NK-92 treated with Interleukin-12 subunit alpha and Interleukin-12 subunit beta, amount 100 ng/mL, for 24 hours (cell line): ENCODE measurements at places on chromosomes 3 and 15.

DNA sequence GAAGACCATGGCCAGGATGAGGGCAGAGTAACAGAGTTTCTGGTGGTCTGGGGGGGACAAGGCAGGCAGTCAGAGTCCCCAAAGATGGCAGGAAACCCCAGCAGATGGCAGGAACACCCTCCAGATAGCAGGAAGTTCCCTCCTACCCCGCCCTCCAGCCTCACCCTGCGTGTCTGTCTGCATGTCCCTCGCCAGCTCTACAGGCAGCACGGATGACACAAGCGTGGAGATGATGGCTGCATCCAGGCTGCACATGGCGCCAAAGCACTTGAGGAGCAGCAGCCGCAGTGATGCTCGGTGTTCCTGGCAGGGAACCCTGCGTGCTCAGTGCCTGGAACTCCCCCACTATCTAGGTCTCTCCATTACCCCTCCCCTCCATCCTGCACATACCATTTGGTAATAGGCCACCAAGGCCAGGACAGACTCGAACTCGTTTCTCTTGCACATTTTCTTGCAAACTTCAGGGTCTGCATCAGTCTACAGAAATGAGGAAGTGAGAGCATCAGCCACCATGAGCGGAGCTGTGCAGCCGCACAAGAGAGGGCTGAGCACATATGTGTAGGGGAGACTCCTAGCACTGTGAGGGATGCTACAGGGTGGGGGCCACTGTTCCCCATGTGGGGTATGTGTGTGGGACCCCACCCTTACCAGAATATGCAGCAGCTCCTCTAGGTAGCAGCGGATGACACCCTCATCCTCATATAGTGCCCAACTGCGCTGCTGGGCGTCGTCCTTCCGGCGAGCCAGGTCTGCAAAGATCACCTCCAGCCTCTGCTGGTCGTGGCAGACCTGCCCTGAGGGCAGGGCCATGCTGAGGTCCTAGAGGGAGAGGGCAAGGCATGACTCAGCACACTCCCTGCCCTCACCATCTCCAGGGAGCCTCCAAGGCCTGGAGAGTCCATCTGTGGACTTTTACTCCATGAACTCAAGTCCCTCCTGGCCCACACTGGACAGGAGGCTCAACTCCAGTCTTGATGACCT, 6.0 kb downstream of the NCKIPSD start:
- DNase-seq: no peak

GRCh38 chr3:126158016-126158911, 22.1 kb downstream of the ALDH1L1 start:
- no peak for DNase-seq

GRCh38 chr15:87871258-87871681, 385.3 kb downstream of the NTRK3 start:
- DNase-seq: no peak

DNA sequence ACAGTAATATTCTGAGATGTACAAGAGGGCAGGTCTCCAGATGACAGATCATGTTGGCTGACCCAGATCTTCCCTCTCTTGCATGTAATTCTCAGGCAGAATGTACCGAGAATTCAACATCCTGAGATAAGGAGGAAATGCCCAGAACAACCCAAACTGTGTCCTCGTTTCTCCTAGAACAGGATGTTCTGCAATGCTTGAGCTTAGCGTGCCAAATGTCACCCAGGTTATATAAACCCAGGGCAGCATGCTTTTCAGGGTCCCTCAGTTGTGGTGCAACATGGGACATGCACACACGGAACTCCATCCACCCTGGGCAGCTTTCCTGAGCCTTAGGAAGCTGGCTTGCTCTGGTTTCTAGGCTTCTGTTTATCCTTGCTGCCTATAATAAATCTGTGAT, 102.1 kb upstream of the CMC1 start:
- DNase-seq: no peak

DNA sequence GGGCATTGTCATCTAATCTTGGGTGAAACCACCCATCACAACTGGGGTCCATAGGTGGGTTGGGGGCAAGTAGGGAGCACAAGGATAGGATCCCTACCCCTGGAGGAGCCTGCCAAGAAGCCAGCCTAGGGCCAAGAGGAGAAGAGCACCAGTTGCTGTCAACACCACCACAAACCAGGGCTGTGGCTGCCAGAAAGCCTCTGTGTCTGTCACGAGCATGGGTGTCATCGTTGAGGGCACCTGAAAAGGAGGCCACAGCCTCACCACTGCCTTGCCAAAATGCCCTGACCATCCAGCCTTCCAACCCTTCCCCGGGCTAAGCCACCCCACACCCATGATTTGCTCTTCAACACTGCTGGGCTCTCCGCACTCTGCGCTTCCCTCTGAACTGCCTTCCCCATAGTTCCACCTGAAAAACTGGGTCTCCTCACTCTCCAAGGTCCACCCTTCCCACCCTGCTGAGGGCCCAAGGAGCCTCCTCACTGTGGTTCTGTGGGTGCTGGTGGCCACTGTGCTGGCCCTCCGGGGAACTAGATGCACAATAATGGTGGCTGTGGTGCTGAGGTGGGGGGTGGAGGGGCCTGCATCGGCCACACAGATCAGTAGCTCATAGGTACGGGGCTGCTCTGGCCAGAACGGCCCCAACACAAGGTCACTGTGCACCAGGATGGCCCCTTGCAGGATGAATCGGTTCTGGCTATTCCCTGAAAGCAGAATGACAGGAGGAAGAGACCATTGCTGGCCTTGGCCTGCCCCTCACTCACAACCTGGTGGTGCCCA, 6.2 kb upstream of the IP6K1 start:
- DNase-seq: no peak

GRCh38 chr15:59917504-59918157, 86.5 kb upstream of the FOXB1 start:
- DNase-seq: peak; percentile 75

DNA sequence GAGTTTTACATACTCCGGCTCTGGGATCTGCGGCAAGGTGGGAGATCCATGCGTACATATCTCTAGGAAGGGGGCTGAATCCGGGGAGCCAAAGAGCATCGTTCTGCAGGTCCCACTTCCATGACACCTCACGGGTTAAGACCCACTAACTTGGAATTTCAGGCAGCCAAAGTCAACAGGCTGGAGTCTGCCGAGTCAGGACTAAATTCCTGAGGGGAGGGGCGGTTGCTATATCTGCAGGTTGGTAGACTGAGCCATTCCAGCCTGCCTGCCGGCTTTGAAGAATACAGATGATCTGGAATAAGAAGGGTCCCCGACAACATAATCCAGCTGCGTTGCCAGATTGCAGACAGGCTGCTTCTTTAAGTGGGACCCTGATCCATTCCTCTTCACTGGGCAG, 65.4 kb upstream of the PEX5L start:
- DNase-seq: no peak

GRCh38 chr3:94248042-94248441, 185.2 kb downstream of the NSUN3 start:
- DNase-seq: no peak

- no peak for DNase-seq
Measured at GRCh38 chr3:29144807-29145206, 136.1 kb upstream of the RBMS3 start.
